ENCODE measurements at places on chromosomes 2 and 18.

DNA sequence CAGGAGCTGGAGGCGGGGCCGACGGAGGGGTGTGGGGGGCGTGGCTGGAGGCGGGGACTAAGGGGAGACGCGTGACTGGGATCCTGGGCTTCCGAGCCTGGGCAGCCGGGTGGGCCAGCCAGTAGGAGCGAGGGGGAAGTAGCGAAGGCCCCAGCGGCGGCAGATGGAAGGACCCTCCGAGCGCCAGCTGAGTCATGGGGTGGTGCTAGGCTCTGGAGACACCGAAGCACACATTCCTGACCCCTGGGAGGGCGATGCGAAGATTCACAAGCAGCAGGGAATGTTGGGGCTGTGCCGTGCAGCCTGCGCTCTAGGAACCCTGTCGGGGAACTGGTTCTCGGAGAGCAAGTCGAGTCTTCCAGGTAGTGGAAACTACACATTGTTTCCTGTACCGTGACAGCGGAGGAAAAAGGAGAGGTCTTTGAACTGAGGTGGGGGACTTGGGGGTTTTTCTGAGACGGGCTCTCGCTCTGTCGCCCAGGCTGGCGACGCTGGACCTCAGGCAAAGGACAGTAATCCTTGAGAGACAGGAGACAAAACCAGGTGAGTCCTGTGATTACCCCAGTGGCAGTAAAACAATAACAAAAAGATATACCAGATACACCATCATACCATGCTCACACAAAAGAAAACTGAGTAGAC, 650 bp upstream of the AFG3L2 start:
- DNase-seq, result no peak

- DNase-seq, result no peak
Observed at GRCh38 chr18:58788971-58789875, 75.5 kb upstream of the ZNF532 start.

GRCh38 chr2:231936491-231936890, 10.3 kb upstream of the NPPC start:
- DNase-seq, result no peak

DNA sequence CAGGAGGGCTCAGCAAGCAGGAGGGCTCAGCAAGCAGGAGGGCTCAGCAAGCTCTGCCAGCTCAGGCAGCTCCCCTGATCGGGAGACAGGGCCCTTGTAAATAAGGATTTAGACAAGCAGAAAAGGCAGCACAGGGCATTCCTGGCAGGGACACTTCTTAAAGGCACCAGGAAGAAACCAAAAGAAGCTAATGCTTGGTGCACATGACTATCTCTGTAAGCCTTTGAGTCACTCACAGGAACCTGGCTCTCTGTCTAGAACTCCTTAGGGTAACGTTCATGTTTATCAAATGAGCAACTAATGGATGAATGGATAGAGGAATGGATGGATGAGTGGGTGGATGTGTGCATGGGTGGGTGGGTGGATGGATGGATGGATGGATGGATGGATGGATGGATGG, 28.4 kb downstream of the TMEM37 start:
- no peak for DNase-seq

DNA sequence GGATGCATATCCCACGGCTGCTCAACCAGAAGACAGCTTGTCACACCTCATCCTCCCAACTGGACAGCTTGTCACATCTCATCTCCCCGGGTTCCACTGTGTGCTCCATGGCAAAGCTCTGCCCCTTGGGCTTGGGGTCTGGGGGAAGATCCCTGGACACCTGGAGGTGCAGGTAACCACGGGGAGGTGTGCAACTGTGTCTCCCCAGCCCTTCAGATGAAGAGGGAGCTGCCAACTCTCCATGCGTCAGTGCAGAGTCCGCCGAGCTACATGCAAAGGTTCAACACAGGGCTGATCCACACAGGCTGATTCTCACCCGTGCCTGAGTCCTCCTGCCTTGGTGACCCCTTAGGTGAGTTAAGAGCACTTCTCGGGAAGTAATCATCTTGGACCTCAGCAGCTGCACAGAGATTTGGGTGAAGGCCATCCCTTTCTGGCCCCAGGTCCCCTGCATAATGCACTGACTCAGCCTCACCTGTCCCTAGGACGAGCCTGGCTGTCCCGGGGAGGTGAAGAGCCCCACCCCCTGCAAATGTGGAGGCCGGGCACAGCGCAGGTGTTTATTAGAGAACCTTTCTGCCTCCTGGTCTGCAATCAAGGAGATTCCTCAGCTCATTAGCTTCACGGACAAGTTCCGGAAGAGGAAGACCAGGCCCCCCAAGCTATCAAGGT, 157.9 kb downstream of the PXDN start:
- no peak for DNase-seq

DNA sequence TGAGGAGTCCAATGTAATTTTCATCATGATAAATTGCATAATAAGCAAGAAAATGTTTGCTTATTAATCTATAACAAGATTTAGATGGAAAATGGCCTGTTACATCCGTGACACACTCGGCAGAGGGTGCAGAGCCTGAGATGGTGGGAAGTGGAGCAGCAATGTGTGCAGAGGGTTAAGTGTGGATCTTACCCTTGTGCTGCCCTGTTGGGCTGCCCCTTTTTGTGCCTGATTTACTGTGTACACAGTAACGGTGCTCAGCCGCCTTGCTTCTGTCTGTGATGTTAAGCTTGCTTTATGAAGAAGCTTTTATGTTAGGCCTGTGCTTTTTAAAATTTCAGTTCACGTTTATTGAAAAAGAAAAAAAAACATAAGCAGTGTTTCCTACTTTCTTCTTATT, 220.2 kb upstream of the BOD1L2 start:
- no peak for DNase-seq

DNA sequence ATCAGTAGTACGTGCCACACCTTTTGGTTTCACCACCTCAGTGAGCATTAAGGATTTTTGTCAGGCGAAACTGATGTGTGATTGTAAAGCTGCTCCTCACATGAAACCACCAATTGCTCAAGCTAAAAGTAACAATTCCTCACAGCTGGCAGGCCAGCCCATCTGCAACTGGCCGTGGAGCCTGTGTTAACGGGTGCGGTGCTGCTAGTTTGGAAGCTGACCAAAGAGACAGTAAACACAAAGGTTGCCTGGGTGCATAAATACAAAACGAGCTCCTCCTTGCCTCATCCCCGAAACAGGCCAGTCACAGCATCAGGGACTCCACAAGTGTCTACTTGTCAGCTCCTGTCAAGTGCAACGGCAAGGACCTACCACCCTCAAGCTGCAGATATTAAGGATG, 32.0 kb downstream of the LGALSL start:
- no peak for DNase-seq

DNA sequence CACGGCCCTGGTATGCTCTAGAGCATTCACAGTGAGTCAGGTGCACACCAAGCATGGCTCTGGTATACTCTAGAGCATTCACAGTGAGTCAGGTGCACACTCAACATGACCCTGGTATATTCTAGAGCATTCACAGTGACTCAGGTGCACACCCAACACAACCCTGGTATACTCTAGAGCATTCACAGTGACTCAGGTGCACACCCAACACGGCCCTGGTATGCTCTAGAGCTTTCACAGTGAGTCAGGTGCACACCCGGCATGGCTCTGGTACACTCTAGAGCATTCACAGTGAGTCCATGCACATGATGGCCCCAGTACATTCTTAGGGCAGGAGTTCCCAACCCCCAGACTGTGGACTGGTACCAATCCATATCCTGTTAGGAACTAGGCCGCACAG, 158.1 kb downstream of the EIPR1 start:
- DNase-seq, result no peak

DNA sequence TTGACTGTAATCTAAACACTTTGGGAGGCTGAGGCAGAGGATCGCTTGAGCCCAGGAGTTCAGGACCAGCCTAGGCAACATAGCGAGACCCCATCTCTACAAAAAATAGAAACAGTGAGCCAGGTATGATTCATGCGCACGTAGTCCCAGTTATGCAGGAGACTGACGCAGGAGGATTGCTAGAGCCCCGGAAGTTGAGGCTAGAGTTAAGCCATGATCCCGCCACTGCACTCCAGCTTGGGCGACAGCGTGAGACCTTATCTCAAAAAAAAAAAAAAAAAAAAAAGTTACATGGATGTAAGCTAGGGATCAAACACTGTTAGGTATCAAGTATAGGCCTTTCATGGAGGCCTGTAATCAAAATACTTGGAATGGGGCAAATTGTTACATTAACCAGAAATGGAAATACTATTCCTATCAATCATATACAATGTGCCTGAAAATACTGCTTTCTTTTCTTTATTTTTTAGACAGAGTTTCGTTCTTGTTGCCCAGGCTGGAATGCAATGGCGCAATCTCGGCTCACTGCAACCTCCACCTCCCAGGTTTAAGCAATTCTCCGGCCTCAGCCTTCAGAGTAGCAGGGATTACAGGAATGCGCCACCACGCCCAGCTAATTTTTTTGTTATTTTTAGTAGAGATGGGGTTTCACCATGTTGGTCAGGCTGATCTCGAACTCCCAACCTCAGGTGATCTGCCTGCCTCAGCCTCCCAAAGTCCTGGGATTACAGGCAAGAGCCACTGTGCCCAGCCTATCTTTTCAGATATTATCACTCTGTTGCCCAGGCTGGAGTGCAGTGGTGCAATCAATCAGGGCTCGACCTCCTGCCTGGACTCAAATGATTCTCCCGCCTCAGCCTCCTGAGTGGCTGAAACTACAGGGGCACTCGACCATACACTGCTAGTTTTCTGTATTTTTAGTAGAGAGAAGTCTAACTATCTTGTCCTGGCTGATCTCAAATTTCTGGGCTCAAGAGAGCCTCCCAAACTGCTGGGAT, 27.2 kb downstream of the XPO1 start:
- no peak for DNase-seq

- DNase-seq, result no peak
Observed at GRCh38 chr2:136495636-136496035, 269.7 kb upstream of the THSD7B start.

DNA sequence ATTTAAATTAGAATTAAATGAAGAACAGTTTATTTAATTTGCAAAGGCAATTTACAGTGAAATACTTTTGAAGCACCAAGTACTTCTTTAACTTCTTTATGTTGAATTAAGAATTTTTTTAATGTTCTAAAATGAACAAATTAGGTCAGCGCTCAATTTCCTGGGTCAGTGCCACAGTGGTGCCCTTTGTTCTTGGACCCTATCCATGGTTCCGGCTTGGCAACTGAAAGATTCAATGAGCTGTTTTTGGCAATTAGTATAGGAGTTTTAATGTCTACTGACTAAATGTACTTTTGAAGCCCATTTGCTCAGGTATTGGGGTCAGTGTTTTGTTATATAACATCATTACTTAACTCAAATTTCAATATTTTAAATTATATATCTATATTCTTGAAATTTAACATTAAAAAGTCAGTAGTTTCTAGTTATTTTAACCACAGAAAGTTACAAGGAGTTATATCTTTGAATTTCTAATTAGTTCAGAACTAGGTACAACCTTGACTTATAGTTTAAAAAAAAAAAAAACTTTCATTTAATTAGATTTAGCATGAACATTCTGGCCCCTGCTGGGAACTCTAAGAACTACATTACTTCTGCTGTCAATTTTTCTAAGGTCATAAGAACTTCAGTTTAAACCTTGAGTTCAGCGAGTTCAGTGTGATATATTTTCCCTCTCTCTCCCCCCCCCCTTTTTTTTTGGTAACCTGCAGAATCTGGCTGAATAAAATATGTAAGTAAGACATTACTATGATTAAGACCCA, 7.6 kb upstream of the MSTN start:
- DNase-seq, result peak; percentile 47

GRCh38 chr18:6543330-6543908, 128.7 kb upstream of the L3MBTL4 start:
- DNase-seq, result no peak

DNA sequence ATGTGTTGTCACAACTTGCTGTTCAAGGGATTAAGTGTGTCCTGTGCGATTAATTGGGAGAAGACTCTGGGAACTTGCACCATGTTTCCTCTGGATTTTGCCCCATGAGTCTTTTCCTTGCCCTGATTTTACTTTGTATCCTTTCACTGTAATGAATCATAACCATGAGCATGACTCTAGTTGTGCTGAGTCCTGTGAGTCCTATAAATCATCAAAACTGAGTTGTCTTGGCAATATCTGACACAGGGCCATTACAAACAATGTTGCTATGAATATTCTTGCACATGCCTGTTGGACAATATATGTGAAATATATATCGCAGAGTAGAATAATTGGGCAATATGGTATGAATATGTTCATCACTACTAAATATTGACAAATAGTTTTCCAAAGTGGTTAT, 56.5 kb upstream of the COL5A2 start:
- no peak for DNase-seq

GRCh38 chr18:12421732-12422131, 14.0 kb downstream of the PRELID3A start:
- DNase-seq, result no peak

DNA sequence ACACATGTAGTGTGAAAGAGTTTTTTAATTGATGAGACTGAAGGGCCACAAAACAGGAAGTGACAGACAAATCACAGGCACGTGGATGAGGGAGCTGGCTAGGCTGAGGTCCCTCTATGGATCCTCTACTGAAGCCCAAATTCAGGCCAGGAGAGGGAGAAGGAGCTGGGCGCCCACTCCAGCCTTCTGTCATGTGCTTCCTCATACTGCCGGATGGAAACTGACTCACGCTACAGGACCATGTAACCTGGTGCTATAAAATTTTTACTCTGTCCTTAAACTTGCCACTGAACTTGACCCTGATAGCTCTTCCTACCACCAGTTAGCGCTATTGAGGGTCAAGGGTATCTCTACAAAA, 31.3 kb downstream of the PSTPIP2 start:
- DNase-seq, result no peak

- DNase-seq, result no peak
Observed at GRCh38 chr2:55093381-55093780, 43.1 kb upstream of the RTN4 start.

GRCh38 chr18:53551868-53552426, 672.5 kb downstream of the MBD2 start:
- DNase-seq, result no peak

GRCh38 chr2:112181571-112182290, 43.5 kb downstream of the FBLN7 start:
- DNase-seq, result no peak

- DNase-seq, result no peak
Observed at GRCh38 chr2:12816379-12817306, 99.9 kb downstream of the TRIB2 start.

- DNase-seq, result no peak
Observed at GRCh38 chr18:10748641-10749040, 222.8 kb downstream of the NAPG start.

DNA sequence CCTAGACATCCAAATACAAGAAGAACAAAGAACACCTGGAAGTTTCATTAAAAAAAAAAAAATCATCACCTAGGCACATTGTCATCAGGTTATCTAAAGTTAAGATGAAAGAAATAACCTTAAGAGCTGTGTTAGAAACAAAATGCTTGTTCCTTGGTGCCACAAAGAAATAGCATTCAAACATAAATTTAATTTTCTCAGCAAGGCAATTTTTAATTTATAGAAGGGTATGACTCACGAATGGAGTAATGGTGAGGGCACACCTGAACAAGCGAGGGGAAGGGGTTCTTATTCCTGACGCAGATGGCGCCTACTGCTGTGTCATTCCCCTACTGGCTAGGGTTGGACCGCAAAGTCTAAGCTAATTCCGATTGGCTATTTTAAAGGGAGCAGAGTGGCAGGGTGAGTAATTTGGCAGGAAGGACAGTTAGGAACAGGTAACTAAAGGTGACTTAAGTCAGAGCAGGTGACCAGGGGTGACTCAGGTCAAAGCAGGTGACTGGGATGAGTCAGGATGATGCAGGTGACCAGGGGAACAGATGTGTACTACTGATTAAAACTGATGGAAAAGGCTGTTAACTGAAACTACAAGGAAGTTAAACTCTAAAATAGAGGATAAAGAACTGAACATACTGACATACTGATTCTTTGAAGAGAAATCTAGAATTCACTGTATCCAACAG, 30.0 kb upstream of the TWSG1 start:
- DNase-seq, result no peak
